Keratinocyte (primary cell): ENCODE measurements at places on chromosomes 2 and 18. TPM values are rescaled to one million over a fixed set of nuclear protein-coding genes. Genes with fewer than 3 reads are reported as not detected.

Gene STAT4
- 1.6 to 3.3 TPM (median 2.0 TPM) in 3 replicates for polyA plus RNA-seq

Gene AP1S3
- polyA plus RNA-seq, result 18.0 to 33.7 TPM (median 24.0 TPM) in 3 replicates

Gene INO80D
- 4.1 to 6.4 TPM (median 4.6 TPM) in 3 replicates for polyA plus RNA-seq

Gene RTP5
- not detected in 3 replicates for polyA plus RNA-seq

GRCh38 chr2:98880266-98881152 is 55.5 kb downstream of the CRACDL start:
- no peak for DNase-seq

GRCh38 chr2:762646-763045 is 85.4 kb upstream of the TMEM18 start:
- no peak for DNase-seq

- DNase-seq, result no peak
Measured at GRCh38 chr18:50097702-50098101, 97.2 kb downstream of the MYO5B start.

GRCh38 chr2:224040753-224041152 is 1.7 kb upstream of the SERPINE2 start:
- no peak for DNase-seq

DNA sequence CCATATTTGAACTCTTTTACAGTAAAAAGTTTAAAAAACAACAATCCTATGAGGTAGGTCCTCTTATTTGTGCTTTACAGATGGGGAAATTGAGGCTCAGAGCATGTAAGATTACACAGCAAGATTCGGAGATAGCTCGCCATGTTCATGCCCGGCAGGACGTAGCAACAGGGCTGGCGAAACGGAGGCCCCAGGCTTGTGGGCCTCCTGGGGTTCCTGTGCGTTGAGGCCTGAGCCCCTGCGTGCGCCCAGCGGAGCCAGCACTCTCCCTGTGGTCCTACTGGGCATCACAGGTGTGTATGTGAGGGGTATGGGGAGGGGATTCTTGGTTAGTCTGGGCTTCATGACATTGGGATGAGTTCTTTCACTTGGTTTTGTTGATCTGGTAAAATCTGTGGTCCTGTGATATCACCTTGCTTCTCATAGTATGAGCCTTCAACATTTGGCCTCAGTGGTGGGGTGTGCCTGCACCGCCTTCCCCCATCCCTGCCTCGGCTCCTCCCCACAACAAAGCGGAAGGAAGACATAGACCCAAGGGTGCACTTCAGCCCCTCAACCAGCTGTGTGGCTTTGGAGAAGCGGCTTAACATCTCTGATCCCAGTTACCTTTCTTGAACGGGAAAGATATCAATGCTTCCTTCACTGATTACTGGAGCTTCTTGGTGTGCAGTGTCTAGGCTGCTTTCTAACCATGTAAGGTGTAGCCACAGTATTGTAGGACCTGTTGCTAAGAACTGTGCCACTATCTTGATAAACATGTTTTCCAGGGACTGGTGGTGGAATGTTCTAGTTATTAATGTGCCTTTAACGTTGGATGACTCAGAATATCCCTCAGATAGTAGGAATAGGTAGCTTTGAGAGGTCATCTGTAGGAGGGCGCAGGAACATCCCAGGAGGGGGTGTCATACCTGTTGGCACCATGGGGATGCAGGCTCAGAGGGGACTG is 37.2 kb downstream of the HPCAL1 start:
- no peak for DNase-seq

GRCh38 chr2:120919771-120920453 is 184.2 kb downstream of the GLI2 start:
- DNase-seq, result no peak

DNA sequence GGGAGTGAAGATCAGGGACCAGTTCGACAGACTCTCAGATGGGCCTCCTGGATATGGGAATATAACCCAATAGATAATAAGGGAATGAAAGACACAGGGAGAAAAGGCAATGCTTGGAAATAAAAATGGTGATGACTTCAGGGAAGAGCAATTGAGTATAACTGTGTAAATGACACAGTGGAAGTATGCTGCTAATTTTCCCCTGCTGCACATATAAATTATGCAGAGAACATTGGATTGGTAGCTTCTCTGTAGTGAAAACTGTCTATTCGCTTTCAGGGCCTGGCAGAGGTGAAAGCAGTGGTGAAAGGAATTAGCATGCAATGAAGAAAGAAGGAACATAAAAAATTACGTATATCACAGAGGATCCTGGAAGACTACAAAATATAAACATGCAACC is 398.2 kb upstream of the CDH2 start:
- no peak for DNase-seq

GRCh38 chr2:71330585-71331330 is 824 bp upstream of the ZNF638 start:
- no peak for DNase-seq
